ENCODE measurements at places on chromosomes 16 and 17.

DNA sequence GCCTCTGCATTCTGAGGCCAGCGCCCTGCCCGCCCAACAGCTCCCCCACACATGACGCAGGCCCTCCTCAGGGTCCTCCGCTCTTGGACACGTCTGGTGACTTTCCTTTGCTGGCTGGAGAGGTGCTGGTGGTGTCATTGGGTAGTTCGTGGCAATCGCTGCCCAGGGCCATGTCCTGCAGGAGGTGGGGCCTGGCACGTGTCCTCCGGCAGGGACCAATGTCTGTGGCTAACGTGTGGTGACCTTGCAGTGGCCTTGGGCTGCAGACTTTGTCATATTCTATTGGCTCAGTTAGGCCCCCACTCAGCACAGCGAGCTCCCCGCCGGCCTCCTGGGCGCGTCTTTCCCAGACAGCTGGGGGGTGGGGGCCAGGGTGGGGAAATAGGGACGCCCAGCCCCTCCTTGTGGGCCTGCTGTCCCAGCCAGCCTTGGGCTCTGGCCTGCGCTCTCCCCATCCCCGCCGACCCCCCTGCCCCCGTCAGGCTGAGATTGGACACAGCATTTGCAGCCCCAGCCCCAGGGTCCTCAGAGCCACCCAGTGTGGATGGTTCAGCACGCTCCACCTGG is 52.1 kb upstream of the PVALEF start:
- no peak for DNase-seq

- peak; percentile 55 for DNase-seq
These were observed 82.9 kb upstream of the RCVRN start for GRCh38 chr17:9987779-9988585.

- peak; percentile 75 for DNase-seq
These were observed 12.4 kb downstream of the HDAC5 start for GRCh38 chr17:44110823-44111633.

DNA sequence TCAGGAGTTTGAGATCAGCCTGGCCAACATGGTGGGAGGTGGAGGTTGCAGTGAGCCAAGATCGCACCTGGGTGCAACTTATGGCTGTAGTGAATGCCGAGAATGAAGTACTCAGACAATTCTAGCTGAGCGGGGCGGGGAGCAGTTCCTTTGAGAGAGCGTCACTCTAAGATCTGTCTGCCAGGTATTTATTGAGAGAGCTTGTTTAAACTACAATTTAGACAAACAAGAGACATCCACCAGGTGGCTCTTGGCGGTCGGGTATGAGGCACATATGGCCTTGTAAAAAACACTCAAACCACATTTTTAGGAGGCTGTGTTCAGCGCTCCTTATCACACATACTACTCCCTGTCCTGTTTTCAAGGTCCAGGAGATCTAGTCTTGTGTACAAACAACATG is 40.6 kb upstream of the CDH1 start:
- DNase-seq: no peak

- no peak for DNase-seq
These were observed 3.6 kb downstream of the APOBR start for GRCh38 chr16:28497861-28498599.

GRCh38 chr17:43671031-43671692 is 9.4 kb upstream of the MEOX1 start:
- no peak for DNase-seq

GRCh38 chr17:37567538-37567937 is 41.7 kb downstream of the SYNRG start:
- DNase-seq: no peak

DNA sequence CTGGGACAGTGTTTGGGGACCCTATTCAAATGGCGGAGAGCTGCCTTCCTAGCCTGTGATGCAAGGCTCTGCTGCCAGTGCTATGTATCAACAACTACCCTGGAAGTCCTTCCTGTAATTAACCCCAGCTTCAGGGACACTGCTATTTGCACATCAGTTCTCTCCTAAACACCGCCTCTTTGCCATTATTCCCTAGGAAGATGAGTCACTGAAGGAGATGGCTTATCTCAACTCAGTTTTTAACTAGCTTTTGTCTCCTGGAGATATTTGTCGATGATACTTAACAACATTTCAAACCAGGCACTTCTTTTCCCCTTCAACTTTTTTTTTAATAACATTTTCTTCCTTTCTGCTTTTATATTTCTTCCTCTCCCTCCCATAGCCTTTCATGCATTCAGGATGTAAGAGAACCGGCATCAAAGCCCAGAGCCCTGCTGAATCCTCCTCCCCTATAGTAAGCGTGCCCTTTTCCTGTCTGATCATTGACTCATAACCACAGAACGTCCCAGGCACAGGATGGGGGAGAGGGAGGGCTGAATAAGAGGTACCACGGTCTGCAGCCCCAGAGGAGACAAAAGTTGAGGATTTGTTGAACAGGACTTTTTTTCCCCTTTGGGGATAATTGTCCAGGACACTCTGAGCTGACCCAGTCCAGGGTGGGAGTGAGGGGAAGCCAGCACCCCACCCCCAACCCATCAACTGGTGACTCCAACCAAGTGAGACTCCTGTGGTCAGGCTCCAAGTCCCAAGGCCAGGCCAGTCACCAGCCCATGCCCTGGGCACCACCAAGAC is 387.8 kb upstream of the SALL1 start:
- peak; percentile 43 for DNase-seq

- DNase-seq: no peak
These were observed 4.9 kb downstream of the CAPNS2 start for GRCh38 chr16:55571191-55571897.

GRCh38 chr17:1228781-1229348 is 41.4 kb upstream of the BHLHA9 start:
- DNase-seq: peak; percentile 31

- DNase-seq: no peak
These were observed 52.1 kb upstream of the GCSH start for GRCh38 chr16:81148277-81148676.

- no peak for DNase-seq
These were observed 414.5 kb downstream of the SOX9 start for GRCh38 chr17:72535346-72535745.

- DNase-seq: no peak
These were observed 5.7 kb downstream of the CSNK1D start for GRCh38 chr17:82267575-82268379.

DNA sequence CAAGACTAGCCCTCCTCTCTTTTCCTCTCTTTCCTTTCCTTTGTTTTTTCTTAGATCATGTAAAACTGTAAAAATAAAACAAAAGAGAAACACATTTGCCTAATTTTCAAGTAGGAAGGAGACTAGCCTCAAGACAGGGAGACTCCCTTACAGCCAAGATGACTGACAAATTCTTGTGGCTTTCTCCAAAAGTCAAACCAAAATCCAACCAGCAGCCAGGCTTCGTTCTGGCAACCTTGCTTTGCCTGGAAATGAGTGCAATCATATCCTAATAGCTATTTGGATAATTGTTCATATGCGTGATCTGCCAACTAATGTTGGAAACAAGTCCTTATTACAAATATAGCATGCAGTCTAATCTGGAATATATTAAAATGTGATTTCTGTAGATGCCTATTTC is 868.9 kb upstream of the SOX9 start:
- no peak for DNase-seq

- DNase-seq: no peak
These were observed 1.6 kb upstream of the KCNJ12 start for GRCh38 chr17:21374441-21375161.

- DNase-seq: no peak
These were observed 6.0 kb upstream of the CDC42EP4 start for GRCh38 chr17:73317513-73318426.

DNA sequence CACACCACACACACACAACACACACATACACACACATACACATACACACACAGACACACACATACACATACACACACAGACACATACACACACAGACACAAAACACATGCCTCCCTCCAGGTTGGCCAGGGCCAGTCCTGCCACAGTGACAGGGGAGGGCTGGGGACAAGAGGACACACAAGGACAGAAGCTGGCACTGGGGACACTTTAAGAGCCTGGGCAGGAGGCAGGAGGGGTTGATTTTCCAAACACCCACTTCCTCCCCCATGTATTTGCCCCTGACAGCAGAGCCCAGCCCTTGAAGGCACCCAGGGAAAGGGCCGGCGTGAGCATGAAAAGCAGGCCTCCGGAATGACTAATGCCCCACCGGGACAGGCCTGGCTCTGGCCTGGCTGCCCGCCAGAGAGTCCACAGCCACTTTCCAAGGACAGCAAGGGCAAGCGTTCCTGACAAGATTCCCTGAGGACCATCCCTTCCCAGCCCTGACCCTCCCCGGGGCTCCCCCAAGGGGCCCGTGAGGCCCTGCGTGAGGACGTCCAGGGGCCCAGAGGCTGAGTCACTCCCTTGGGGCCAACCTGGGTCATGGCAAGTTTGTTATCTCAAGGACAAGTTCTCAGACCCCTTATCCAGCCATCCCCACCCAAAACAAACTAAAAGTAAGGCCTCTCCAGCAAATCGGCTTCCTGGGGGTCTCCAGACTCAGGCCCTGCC is 235.6 kb downstream of the ZNF423 start:
- no peak for DNase-seq

DNA sequence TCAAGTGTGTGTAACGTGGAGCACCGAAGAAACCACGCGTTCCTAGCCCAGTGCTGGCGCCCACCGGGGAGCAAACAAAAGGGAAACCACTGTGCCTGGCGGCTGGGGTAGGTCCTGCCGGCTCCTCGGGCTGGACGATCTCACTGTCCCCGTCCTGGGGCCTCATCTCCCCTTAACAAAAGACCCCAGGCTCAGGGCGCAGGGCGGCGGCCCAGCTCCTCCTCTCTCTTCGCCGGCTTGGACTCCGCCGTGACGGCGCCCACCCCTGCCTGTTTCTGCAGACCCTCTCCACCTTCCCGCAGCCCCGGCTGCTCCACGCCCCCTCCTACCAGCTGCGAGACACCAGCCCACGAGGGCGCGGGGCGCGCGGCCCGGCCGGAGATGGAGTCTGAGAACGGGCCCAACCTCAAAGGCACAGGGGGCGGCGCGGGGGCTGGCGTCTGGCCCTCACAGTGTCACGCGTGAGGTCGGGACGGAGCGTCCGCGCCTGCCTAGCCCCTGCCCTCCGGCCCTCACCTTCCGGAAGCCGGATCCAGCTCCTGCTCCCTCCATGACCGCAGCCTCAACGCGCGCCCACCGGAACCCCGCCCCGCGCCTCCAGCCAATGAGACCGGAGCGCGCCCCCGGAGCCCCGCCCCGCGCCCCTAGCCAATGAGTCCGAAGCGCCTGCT is at the start of gene CENPX:
Gene CENPX, minus strand, starts transcription at position 569 of the 671 bp plus-strand sequence. Its CDS starts 17 bp downstream, at position 552.
- no peak for DNase-seq

DNA sequence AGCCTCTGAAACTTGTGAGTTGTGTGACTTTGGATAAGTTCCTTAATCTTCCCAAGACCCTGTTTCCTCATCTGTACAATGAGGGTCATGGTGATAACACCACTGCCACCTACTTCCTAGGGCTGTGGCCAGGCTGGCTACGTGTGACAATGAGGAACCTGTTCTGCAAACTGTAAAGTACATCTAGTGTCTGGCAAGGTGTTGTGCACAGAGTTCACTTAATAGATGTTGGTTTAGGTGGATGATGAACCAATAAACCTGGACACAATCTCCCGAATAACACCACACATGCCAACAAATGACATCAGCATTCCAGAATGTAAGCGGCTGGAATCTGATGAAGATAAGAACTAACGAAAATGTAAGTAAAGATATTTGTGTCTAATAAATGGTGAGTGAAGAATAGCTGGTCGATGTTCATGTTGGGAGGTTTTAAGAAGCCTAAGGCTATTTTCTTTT is 82.3 kb downstream of the MARCHF10 start:
- DNase-seq: no peak

GRCh38 chr17:57899822-57900221 is 50.0 kb upstream of the MRPS23 start:
- DNase-seq: no peak

All from nephron progenitor cell (in vitro differentiated cells).